ENCODE measurements at places on chromosomes 5 and 9.

GRCh38 chr9:89413963-89414638 lies 83.8 kb downstream of the SEMA4D start:
- DNase-seq: peak; percentile 64

DNA sequence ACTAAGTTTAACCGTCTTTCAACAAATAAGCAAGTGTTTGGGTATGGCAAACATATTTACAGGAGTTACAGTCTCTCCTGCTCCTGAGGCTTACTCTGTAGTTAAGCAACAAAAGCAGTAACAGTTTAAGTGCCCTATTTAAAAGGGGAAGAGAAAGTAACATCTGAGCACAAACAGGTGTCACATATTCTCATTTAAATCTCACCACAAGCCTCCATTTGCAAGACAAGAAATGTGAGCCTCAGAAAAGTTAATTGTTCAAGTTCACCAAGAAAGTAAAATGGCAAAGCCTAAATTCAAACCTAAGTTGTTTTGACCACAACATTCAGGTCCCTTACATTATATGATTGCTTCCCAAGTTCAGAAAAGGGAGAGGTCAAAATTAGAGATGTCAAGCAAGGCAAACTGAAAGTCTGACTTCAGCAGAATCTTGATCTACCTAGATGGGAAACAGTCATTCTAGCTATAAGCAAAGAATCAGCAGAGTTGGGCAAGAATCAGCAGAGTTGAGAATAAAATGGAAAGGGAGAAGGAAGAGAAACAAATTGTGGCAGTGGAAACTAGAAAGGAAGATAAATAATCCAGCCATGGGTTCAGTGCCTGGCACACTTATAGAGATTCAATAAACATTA lies 93.4 kb downstream of the STRBP start:
- DNase-seq: no peak

- no peak for DNase-seq
These were observed 160.5 kb upstream of the KCNN2 start for GRCh38 chr5:114201332-114201731.

- DNase-seq: no peak
These were observed 32.3 kb upstream of the NRG2 start for GRCh38 chr5:140075371-140075770.

DNA sequence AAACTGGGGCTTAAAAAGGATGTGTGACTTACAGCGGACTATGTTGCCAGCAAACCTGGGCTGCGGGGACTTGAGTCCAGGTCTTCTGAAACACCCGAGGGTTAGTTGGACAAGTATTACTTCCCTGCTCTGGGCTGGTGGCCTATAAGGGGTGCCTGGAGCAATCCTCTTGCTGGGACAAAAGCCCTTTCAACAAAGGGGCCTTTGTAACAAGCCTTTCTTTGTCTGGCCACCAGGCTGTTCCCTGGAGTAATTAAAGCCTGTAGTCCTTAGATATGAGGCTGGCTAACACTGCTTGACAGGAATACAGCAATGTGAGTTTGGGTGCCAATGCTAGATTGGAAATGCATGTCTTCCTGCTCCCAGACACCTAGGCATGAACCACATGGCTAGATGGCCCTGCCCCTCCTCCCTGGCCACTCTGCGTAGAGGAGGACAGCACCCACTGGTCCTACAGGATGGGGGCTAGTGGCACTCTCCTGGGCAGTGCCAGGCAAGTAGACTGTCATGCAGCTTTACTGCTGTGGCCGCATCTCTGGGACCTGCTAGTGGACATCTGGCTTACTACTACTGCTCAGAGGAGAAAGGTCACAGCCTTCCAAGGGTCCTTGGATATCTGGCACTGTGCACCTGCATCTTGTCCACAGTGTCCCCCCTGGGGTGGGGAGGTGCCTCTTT lies 343.1 kb downstream of the ZSWIM6 start:
- DNase-seq: peak; percentile 18

GRCh38 chr5:173468821-173469251 lies 140.6 kb upstream of the STC2 start:
- DNase-seq: no peak

GRCh38 chr5:138276402-138277054 lies 2.1 kb upstream of the GFRA3 start:
- DNase-seq: peak; percentile 10

DNA sequence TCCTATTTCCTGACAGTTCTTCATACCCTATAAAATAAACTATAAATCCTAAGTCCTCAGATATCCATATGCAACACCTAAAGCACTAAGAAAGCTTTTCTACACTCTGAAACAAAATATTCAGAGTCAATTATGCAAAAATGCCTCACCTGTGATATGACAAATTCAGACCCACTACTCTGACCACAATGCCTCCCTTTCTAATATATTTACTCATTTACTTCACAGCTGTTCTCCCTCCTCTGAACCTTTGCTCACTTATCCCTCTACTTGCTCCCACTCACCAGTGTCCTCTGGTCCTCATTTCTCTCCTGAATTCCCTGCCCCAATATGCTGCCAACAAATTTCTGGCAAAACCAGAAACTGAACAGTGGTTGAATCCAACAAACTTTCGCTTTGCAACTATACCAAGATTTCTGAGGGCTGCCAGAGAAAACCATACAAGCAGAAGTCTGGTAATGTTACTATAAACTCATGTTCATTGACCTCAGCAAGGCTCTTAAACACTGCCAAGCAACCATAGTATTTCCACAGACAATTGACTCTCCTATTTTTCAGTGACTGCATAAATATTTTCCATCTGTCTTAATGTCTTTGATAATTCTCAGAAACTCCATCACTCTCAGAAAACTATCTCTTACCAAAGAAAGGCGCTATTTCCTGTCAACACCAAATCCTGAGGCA lies 7.1 kb downstream of the CCNH start:
- DNase-seq: no peak

DNA sequence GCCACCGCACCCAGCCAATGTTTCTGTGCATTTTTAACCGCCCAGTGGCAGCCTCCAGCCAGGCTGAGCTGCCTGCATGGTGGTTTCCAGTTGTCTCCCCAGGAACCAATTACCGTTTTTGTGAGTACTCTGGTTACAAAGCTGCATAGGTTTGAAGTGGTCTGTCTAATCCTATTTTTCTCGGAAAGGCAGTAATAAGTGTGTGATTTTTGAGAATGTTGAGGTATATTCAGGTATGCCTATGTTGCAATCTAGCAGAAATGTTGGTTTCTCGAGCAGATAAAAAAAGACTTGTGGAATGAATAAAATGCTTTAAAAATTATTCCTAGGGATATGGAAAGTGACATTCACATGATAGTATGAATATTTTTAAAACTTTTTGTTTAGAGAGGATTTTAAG lies 41.5 kb upstream of the ANKH start:
- DNase-seq: no peak

- no peak for DNase-seq
These were observed 278.6 kb upstream of the CDH10 start for GRCh38 chr5:24923400-24923799.

GRCh38 chr9:116432051-116432450 lies 255.1 kb upstream of the TRIM32 start:
- no peak for DNase-seq

DNA sequence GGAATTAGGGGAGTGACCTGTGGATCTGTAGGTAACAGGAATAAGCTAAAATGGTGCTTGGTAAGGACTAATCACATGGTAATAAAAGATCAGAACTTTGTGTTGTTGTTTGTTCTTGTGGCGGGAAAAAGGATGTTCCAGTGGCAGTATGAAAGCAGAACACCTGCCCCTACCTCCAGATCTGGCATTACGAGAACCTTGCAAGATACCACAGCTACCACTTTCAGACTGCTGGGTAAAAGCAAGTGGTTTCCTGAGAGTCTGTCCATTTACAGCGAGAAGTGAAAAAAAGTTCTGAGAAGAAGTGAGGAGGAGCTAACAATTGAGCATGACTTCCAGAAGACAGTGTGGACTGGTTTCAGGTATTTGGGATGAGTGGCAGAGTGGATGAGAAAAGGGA lies 252.5 kb downstream of the TLE4 start:
- DNase-seq: no peak

DNA sequence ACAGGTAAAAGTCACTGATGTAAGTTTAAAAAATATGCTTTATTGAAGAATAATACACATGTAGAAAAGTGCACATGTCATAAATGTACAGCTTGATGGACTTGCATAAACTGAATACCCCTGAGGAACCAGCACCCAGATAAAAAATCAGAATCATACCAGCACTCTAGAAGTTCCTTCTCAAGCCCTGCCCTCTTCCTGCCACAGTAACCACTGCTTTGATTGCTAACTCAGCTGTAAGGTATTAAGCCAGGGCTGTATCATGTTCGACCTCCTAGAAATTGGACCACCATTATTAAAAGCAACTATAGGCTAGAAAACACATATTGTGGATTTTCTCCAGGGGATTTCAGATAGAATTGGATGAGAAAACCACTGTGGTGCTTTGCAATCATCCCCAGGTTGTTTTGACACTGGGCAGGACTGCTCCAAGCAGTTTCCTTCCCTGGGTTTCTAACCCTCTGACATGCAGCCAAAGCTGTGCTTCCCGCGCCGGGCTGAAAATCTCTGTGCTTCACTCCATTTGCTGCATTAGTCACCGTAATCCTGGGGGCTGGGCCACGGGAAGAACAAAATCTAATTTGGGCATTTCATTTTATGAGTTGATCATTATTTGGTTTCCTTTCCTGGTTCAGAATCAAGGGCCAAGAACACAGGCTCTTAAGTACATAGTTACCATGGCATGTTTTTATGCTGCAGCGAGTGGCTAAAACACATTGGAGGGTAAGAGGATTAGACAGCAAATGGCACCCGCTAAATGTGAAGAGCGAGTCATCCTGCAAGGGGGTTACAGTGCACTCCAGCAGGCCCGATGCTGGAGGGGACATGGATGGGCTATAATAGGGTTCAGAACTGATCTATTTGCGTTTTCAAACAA lies 139.4 kb upstream of the IL12B start:
- DNase-seq: no peak

DNA sequence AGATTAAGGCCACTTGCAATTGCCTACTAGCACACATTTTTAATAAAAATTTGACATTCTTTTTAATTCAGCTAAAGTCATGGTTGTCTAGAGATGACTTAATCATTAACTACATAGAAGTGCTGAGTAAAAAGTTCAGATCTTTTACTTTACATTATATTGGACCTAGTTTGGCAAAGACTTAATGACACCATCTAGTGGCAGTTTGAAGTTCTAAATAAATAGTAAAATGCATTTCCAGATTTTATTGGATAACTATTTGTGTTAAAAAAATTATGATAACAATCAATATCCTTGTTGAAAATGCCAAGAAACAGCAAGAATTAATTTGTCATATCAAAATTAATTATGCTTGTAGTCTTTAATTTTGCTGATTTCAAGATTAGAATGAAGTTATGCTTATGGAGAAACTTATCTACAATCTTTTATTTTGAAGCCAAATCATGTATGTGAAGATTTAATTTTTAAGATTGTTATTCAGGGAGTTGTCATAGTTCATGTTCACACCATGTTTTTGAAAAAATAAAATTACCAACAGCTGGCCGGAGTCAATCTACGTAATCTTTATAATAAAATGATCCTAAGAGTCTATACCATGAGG lies 69.6 kb upstream of the PJA2 start:
- DNase-seq: no peak

DNA sequence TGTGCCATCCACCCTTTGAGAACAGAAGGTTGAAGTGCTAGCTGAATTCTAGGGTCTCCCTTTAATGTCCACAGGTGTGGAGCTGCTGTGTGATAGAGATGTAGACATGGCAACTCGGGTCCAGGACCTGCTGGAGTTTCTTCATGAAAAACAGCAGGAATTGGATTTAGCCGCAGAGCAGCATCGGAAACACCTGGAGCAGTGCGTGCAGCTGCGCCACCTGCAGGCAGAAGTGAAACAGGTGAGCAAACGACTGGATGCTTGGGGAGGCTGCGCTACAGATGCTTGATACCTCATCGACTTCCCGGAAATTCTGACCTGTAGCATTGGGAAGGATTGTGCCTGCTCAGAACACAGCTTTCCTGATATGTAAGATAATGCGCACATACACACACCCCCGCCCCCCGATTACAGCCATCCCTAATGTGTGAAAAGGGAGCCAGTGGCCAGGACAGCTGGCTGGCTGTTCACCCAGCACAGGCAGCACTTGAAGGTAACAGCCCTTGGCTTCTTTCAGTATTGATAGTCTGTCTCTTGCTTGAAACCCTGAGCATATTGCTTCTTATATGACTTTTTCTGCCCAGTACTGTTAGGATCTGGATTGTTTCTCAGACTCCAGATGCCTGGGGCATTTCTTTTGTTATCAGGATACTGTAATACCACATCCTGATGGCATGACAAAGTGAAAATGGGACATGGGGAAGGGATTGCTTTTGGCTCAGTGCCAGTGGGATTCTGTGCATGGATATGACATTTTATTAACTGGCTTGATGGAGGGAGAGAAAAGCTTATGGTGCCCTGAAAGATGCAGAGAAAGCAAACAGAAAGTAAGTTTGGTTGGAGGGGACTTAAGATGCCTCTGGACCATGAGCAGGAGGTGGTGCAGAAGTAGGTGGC lies 216.8 kb upstream of the OTULINL start:
- DNase-seq: no peak

DNA sequence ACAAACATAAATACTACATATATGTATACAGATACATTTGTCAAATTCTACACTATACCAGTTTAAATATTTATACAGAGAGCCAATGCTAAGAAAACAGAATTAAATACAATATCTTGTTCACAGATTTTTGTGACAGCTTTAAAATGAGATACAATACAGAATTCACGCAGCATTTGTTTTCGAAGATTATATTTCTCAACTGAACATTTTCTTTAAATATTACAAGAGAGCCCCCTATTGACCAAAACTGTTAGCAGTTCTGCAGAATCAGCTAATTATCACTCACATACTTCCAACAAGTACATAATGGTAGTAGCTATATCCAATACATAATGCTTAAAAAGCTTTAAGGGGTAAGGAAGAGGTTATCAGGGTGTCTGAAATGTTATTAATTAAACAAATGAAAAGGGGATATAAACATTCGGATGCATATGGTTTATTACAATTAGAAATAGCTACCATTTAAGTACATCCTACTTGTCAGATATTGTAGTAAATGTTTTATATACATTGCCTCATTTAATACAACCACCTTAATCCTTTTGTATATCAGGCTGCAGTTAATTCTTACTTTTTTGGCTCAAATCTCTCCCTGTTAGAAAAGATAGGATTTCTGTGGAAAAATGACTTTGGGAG lies 31.7 kb downstream of the ZDHHC21 start:
- peak; percentile 81 for DNase-seq

DNA sequence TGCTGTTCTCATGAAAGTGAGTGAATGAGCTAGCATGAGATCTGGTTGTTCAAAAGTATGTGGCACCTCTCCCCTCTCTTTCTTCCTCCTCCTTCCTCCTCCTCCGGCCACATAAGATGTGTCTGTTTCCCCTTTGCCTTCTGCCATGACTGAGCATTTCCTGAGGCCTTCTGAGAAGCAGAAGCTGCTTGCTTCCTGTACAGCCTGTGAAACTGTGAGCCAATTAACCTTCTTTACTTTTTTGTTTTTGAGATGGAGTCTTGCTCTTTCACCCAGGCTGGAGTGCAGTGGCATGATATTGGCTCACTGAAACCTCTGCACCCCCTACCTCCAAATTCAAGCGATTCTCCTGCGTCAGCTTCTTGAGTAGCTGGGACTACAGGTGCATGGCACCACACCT lies 6.1 kb downstream of the S100Z start:
- no peak for DNase-seq

- no peak for DNase-seq
These were observed 69.9 kb upstream of the NIPAL4 start for GRCh38 chr5:157390133-157390532.

- peak; percentile 25 for DNase-seq
These were observed 474.2 kb upstream of the RIOK2 start for GRCh38 chr5:97657239-97657638.

GRCh38 chr9:96494215-96494800 lies 44.3 kb downstream of the HABP4 start:
- no peak for DNase-seq

Data from spinal cord (tissue), 10 donors.